SIG-M5 (cell line): ENCODE measurements at places on chromosomes 3 and 15.

DNA sequence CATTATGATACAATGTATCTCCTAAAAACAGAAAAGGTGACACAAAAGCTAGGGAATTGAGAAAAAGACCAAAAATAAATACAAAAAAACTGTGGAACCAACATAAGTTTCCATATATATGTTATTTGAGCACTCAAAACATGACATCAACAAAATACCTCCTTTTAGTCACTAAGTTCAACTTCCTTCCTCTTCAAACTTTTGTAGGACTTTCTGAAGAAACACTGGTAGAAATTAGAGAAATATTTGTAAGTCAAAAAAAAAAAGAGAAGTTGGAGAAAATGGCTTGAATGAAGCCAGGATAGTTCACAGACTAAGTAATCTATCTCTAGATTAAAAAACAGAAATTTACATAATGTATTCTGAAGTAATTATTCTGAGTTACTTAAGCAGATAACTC lies 208.4 kb upstream of the ALCAM start:
- DNase-seq, result no peak

DNA sequence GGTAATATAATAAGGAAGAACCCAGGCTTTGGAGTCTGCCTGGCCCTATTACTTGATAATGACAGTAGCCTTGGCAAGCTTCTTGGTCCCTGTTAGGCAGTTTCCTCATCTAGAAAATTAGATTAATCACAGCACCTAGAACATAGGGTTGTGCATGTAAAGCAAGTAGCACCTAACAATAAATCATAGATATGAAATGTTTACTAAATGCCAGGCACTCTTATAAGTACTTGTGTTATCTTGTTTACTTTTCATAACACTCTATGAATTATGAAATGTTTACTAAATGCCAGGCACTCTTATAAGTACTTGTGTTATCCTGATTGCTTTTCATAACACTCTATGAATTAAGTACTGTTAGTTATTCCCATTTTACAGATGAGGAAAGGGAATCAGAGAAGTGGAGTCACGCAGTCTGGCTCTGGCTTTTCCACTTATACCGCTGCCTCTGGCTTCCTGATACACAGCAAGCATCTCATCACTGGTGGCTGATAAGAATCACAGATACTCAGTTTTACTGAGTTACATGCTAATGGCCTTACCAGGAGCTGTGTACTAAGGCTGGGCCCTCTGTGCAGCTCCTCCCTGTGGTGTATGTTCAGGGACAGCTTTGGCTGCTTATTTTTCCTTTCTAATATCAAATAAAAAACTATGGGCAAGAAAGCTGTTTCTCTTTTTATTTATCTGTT lies 123.4 kb downstream of the FEZF2 start:
- DNase-seq, result no peak

GRCh38 chr3:16568115-16568514 lies 37.1 kb downstream of the DAZL start:
- DNase-seq, result no peak

GRCh38 chr15:101604124-101604874 lies 47.9 kb downstream of the TM2D3 start:
- DNase-seq, result no peak

DNA sequence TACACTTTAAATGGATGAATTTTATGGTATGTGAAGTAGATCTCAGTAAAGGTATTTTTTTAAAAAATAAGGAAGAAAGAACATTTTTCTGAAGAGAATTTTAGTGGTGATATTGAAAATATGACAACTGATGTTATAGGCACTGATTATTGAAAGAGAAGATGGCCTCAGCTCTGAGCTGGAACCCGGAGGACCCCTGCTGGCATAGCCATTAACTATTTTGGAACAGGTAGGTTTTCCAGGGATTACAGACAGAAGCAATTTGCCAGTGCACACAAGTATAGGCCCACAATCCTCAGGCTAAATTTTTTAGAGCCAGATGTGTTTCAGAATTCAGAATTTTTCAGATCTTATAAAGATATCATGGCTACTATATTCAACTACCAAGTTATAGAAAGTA lies 315.9 kb upstream of the GPR149 start:
- DNase-seq, result no peak

- DNase-seq, result no peak
Observed at GRCh38 chr3:150945226-150946032, 27.1 kb downstream of the CLRN1 start.

- no peak for DNase-seq
Observed at GRCh38 chr3:194689493-194689944, 3.8 kb downstream of the FAM43A start.

- no peak for DNase-seq
Observed at GRCh38 chr3:125440970-125441369, 65.8 kb upstream of the ZNF148 start.

DNA sequence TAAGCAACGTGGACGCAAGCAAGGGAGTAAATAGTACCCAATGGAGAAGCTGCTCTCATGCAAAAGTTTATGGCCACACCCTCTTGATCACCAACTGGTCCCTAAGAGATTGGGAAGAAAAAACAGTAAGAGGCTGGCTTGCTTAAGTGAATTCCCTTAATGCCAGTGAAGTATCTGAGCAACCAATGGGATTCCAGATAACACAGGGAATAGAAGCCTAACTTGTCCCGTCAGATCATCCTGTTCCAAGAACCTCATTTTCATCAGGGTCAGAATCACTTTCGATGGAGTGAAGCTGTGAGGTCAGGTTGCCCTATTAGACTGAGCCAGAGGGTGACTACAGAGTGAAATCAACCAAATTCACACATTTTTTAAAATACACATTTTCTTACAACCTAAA lies 104.3 kb downstream of the CD47 start:
- no peak for DNase-seq

GRCh38 chr3:151372063-151372820 lies 12.3 kb downstream of the P2RY12 start:
- no peak for DNase-seq

- DNase-seq, result no peak
Observed at GRCh38 chr3:34703053-34703452, 904.6 kb downstream of the PDCD6IP start.

GRCh38 chr3:52396907-52397591 lies 47.9 kb downstream of the SEMA3G start:
- DNase-seq, result no peak
